Activated CD4-positive, alpha-beta T cell treated with anti-CD3 and anti-CD28 coated beads for 24 hours (primary cell): ENCODE measurements at places on chromosomes 12 and 14.
A peak's percentile ranks its signal among the peaks of the same experiment; 100 is the strongest.

GRCh38 chr14:76151398-76152332 lies at the start of gene GPATCH2L:
GPATCH2L (plus strand) TSS chr14:76151922; CDS start chr14:76154364, 2,442 bp downstream.
- peak; percentile 97 for DNase-seq

DNA sequence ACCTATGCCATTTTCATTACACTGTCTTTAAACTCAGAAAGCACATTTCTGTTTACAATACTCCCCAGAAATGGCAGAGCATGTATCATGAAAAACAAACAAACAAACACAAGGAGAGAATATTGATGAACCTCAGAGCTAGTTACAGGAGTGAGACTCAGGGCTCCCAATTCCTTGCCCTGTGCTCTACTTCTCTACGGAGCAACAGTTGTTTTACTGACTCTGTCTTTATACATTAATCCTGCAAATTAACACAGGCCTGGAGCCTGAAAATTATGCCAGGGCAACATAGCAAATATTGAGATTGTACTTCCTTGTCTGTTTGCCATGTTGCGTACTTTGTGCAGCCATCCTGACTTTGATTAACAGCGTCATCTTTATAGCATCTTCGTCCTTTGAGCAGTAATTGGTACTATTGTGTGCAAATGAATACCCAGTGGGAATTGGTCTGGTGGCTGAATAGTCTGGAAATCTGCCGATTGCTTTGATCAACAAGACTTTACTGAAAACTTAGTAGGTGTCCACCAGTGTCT lies 15.2 kb upstream of the AKAP6 start:
- DNase-seq, result no peak

DNA sequence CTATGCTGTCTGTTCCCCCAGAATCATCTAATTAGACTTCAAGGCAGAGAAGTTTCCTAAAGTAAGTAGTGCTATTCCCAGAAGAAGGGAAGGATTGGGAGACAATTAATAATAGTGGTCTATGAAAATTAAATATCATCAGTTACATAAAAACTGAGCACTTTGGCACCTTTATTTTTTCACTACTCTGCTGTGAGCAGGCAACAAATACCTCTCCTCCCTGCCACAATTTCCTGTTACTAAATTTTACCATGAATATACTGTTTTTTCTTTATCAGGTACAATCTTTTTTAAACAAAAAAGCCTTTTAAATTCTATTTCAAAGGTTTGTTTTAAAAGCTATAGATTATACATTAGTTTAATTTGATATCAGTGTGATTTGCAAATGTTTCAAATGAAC lies 29.4 kb upstream of the KRAS start:
- DNase-seq, result no peak

DNA sequence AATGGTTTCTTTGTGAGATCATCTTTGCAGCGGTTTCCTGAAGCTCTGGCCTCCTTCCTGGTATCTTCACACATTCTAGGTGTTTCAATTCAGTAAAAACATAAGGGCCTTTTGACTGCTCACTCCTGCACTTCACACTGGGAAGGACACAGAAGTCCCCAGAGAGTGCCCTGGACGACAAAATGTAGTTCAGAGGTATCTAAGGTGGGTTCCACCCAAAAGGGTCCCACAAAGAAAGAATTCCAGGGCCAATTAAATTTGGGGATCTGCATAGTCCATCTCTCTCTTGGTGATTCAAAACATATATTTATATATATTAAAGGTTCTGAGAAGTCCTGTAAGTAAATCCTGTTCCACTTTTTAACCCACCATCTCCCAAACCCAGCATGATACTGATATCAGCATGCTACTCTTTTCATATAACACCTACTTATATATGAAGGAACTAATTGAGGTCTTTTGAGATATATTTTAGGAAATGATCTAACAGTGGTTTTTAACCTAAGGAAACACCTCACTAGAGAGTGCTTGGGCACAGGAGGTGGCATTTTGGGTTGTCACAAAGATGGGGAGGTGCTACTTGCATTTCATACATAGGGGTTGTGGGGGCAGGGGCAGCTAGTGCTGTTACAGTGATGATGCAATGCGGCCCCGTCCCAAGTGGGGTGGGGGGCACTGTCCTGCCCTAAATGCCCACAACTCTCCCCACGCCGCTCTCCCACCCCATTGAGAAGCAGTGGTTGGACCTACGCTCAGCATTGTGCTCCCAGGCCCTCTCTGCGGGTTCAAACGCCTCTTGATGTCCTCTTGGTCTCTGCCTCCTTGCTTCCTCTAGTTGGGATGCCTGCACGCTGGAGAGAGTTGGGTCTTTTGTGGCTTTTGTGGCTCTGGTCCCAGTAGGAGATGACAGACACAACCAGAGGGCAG lies 109.4 kb downstream of the ARF6 start:
- DNase-seq, result peak; percentile 21

GRCh38 chr12:39240587-39240986 lies 202.3 kb downstream of the KIF21A start:
- DNase-seq, result no peak

DNA sequence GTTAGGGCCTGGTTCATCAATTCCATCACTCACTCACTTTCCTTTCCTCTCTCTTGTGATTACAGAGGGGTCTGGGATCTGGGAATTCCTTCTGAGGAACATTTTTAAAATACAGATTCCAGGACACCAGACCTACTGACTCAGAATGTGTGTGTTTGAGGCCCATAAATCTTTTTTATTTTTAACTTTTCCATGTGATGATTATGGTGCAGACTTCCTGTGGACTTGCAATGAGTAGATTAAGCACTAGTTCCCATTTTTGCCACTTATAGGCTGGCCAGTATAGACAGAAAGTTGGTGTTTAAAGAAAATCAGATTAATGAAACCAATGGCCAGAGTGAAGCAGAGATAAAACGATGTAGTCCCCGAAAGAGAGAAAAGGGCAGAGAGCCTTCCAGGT lies 28.1 kb downstream of the SLC41A2 start:
- no peak for DNase-seq

DNA sequence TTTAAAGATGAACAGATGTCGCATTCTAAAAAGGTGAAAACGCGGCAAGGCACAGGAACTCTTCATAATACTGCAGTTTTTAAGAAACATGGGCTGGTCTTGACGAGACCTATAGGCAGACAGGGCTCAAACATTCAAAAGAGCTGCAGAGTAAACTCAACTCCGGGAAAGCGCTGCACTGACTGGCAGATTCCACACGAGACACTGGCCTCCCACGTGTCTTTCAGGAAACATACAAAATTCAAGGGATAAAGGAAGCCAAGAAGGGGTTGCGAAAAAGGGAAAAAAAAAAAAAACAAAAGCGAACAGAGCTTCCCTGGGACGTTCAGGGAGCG lies 614 bp upstream of the ARF6 start:
- no peak for DNase-seq

- no peak for DNase-seq
These were observed 604 bp downstream of the HCFC2 start for GRCh38 chr12:104064842-104065427.

DNA sequence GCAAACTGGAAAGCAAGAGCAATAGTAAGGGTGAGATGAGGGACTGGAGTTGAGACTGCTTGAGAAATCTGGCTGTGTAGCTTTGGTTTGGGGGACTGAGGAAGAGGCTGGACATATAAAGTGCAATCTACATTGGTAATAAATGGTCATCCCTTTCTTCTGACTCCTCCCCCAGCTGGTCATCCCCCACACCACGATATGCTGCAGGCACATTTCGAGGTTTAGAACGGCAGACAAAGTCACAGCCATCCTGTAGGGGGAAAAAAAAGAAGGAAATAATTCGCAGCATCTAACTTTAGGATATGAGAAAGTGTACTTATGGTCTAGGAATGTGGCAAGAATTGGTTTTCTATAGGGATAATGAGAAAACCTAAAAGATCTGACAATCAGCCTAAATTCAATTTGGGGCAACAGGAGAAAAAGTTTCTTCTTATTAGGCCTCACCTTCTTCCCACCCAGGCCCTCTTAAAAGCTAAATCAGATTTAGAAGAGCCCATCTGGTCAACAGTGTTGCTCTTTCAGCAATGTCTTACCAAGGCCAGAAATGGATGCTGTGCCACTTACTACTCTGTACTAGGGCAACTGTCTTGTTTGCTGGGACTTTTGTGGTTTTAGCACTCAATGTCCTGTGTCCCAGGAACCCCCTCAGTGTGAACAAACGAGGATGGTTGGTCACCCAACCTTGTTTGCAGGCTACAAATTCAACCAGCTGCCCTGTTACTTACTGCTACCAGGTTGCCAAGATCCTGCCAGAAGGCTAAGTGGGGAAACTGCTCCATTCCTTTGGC lies 7.6 kb downstream of the M6PR start:
- no peak for DNase-seq

DNA sequence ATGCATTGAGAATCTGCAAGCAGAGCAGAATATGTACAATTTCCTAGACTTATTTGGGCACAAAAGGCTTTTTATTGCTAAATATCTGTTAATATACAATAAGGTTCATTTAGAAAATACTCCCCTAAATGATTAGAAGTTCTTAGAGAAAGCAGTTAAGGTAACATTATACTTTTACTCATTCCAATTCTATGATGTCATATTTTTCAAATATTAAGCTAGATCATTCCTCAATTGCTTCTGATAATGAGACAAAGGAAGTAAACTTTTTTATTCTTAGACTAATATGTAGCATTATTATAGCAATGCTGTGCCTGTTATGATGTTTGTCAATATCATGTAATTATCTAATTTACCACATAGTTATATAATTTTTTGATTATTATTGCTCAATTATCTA lies 447.0 kb downstream of the SLC16A7 start:
- no peak for DNase-seq

- DNase-seq, result no peak
These were observed 8.5 kb upstream of the SYNJ2BP start for GRCh38 chr14:70425354-70425753.

DNA sequence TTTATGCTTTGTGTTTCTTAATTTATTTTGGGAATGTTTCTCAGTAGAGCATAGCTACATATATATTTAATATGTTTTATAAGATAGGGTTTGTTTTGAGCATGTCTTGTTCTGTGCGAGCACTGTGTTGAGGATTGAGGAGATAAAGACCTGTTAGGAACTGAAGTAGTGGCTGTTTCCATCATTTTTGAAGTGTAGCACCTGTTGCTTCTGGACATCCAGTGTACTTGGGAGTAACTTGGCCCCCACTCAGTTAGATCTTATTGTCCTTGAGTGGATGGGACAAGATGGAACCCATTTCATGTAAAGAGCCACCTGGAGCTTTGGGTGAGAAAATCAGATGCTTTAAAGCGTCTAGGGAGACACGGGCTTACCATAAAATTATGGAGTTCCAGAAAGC lies 8.7 kb downstream of the PPP2R5C start:
- DNase-seq, result no peak

GRCh38 chr14:77071938-77072388 lies 26.1 kb upstream of the CIPC start:
- no peak for DNase-seq

- peak; percentile 70 for DNase-seq
These were observed 38.4 kb downstream of the ACACB start for GRCh38 chr12:109154451-109155438.

GRCh38 chr12:9079883-9080675 lies 35.6 kb downstream of the A2M start:
- DNase-seq, result no peak

DNA sequence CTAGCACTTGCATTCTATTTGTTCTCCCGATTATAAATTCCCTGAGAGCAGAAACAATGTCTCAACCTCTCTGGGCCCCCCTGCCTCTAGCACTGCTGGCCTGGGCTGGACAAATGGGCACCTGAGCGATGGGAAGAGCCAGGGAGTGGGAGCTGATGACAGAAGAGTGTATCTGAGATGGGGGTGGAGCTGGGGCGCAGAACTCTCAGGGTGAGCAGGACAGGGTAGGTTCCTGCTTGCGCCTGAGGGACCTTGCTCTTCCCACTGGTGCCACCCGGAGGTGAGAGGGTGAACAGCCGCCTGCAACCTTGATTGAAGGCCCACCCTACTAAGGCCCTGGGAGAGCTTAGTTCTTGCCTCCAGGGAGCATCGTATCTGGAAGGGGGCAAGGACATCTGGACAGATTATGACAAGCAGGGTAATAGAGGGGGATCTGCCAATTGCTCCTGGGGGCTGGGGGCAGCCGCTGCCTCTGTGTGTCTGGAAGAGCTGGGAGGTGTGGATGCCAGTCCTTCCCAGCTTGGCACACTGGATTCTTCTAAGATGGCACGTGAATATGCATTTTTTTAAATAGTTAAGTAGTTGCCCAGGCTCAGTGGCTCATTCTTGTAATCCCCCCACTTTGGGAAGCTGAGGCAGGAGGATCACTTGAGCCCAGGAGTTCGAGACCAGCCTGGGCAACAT lies 43.0 kb upstream of the TSPAN9 start:
- DNase-seq, result peak; percentile 9

DNA sequence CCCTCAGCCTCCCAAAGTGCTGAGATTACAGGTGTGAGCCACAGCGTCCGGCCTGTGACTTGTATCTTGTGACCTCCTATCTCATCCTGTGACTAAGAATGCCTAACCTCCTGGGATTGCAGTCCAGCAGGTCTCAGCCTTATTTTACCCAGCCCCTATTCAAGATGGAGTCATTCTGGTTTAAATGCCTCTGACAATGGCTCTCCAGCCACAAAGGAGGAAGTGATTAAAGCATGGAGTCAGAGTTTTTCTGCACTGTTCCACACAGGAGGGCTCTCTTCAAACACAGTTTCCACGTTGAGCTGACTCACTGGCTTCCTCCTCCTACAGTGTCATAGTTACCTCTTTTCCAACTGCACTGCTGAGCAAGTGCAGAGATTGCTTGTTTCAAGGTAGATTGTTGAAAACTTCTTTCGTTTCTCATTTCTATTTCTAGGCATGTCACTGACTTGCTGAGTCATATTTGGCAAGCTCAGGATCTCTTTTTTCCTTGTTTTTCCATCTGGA lies 383.8 kb downstream of the PCNX1 start:
- DNase-seq, result peak; percentile 43

- DNase-seq, result no peak
These were observed 737 bp upstream of the TEX52 start for GRCh38 chr12:2857576-2857975.

GRCh38 chr14:87158283-87158682 lies 834.7 kb downstream of the GALC start:
- no peak for DNase-seq

DNA sequence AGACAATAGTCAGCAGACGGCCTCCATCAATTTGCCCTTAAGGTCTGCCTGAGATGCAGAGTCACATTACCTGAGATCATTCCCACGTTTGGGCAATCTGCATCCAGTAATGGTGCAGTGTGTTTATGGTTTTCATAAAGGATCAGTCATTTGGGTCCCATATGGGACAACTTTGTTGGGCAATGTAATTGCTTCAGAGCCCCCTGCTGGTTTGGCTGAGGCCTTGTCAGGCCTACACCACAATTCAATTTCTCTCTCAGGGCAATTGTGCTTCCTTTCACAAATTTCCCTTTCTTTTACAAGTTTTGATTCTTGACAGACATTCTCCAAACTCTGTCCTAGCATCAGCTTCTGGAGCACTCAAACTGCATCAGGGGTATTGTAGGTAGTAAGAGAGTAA lies 191.2 kb upstream of the SSTR1 start:
- DNase-seq, result no peak

- DNase-seq, result no peak
These were observed 34.0 kb downstream of the GRIN2B start for GRCh38 chr12:13947276-13947946.
